ENCODE measurements at places on chromosomes 3 and 15.

GRCh38 chr3:25603703-25604102 is 61.0 kb downstream of the TOP2B start:
- DNase-seq: no peak

- no peak for DNase-seq
Measured at GRCh38 chr3:185760088-185760487, 64.8 kb downstream of the IGF2BP2 start.

DNA sequence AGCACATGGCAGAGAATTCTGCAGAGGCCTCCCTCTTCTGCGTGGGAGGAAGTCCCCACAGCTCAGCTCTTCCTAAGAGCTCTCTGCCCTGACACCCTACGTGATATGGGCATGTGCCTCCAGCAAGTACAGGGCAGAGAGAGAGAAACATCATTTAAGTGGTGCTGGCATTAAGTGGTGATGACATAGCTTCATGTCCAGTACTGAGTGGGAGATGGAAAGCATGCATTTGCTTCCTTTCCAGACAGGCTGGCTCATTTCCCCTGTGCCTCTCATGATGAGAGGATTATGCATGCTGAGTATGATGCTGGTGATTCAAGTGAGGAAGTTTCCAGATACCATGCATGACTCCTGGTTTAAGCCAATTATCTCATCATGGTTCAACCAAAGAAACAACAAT is 26.9 kb downstream of the BFSP2 start:
- no peak for DNase-seq

- DNase-seq: no peak
Measured at GRCh38 chr3:141073580-141073979, 22.4 kb downstream of the SPSB4 start.

GRCh38 chr3:46483825-46484224 is 14.0 kb upstream of the RTP3 start:
- DNase-seq: no peak

- no peak for DNase-seq
Measured at GRCh38 chr3:30655187-30655812, 48.9 kb downstream of the TGFBR2 start.

DNA sequence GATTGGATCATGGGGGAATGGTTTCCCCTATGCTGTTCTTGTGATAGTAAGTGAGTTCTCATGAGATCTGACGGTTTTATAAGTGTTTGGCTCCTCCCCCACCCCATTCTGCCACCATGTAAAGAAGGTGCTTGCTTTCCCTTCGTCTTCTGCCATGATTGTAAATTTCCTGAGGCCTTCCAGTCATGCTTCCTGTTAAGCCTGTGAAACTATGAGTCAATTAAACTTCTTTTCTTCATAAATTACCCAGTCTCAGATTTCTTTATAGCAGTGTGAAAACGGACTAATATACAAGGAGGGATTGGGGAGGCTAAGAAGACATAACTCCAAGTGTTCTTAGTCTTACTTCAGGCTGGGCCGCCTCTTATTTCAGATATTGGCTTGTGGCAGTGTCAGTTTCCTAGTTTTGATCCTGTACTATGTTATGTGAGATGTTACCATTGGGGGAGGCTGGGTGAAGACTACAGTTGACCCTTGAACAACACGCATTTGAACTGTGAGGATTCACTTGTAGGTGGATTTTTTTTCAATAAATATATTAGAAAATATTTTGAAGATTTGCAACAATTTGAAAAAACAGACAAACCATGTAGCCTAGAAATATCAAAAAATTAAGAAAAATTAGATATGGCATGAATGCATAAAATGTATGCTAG is 44.9 kb downstream of the NMD3 start:
- DNase-seq: no peak

GRCh38 chr3:105334138-105334882 is 32.4 kb upstream of the ALCAM start:
- DNase-seq: no peak

DNA sequence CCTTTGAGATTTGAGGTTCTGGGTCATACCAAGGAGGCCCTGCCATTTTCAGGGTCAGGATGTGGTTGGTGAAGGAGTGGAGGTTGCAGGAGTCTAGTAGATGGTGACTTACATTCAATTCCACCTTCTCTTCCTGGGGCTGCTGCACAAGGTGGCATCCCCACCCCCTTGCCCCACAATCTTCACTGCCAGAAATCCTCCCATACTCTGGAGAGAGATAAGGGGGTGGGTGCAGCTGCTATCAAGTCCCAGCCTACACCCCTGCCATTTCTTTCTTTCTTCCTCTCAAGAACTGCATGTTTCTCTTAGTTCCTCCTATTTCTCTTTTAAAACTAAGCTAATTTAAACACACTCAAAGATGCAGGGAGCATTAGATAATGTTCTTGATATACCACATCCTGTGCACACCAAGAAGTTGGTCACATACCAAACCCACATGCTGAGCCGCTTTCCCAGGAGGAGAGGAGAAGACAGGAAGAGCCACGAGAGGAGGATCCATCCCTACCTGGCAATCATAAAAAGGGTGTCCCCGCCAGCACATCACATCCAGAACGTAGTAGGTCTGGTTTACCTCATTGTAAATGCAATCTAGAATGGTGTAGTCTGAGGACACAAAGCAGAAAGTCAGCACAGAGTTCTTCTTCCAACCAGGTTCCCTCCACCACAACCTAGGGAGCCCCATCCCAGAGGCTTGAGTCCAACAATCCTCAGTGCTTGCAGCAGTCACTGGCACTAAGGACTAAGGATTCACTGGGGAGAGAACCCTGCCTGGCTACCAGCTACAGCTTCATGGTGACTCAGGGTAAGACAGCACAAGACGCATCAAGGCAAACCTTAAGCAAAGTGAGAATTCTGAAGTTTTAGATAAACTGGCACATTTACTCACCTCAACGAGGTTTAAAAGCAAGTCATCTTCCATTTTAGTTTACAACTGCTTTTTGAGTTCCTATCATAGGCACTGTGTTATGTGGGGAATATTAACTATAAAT is 18.5 kb downstream of the SNUPN start:
- DNase-seq: no peak

- no peak for DNase-seq
Measured at GRCh38 chr3:76731471-76731870, 308.4 kb upstream of the ROBO2 start.

DNA sequence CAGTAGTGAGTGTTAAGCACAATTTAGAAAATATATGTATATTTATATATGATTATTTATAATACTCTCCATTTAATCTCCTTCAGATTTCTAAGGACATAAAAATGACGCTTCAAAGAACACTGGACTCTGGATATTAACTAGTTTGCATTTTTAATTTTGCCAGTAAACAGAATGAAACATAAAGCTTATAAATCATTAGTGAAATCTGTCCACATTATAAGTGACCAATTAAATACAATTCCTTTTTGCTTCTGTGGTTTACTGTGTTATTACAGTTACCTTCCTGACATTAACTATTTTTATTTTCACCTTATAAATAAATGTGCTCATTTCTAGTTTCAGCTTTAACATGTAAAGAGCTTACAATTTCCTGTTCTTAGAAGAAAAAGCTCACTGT is 1081.1 kb upstream of the EPHA6 start:
- DNase-seq: no peak

All from activated naive CD4-positive, alpha-beta T cell (primary cell).